ENCODE measurements at places on chromosomes 12 and 14.

- DNase-seq: no peak
Measured at GRCh38 chr12:113892556-113892955, 73.6 kb downstream of the RBM19 start.

DNA sequence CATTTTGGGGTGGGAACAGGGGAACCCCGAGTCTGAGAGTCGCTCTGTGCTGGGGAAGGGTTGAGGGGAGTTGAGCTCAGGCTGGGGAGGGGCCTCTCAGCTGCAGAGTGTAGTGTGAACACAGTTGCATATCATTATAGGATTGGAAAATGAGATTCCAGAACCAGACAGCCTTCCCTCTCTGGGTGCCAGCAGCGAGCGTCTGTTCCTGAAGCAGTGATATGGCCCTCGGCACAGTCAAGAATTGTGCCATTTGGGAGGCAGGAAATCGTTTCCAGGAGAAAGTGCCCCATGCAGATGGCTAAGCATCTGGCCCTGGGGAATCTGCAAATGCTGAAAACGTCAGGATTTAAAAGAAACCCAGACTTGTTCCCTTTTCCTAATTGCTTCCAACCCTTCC, 70.4 kb upstream of the SFSWAP start:
- no peak for DNase-seq

DNA sequence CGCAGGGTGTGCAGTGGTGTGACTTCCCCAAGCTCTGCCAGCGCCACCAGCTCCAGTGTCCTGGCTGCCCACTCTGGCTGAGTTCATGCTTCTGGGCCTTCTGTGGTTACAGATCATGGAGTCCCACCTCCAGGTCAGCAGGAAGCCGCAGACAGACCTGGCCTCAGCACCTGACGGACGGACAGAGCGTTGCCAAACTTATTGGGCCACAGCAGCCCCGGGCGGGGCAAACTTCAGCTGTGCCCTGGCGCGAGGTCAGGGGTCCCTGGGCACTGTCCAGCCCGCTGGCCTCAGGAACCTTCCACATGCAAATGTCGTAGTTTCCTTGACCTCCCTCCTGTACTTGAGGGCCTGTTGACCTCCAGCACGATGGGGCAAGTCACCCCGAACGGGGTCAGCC, 11.2 kb downstream of the GPR132 start:
- DNase-seq: no peak

DNA sequence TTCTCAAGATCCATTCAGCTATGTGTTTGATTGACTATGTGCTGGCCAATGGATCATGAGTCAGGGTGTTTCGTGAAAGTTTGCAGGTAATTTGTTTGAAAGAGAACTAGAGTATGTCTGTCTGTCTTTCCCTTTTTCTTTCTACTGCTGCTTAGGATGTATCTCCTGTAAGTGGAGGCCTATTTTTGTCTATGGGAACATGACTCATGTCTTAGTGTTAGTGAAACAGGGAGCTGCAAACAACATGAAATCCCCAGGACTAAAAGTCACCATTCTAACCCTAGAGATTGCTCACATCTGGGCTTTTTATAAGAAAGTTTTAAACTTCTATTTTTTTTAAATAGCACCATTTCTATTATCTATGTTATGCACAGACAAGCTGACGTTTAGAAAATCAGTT, 333.0 kb downstream of the CCER1 start:
- DNase-seq: no peak

DNA sequence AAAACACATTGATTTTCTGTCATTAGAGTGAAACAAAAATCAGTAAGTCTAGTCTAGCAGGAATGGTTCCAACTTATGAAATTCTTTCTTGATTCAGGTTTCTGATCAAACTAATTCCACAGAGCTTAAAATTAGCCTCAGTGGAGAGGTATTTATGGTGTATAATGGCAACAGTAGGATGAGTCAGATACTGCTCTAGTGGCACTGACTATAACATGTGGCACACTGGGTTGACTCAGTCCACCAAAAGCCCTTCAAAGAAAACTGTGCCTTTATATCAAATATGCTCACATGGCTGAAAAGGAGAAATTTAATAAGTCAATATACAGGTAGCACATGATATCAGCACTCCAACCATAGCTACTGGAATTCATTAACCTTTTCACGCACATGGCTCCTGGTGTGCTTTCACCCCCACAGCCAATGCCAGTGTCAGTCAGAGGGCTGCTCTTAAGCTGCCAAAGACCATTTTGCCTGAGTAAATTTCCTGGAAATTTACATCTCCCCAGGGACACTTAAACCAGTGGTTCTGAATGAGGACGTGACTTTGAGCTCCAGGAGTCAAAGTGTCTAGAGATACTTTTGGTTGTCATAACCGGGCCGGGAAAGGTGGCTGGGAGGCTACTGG, 21.7 kb upstream of the CATSPERB start:
- no peak for DNase-seq

DNA sequence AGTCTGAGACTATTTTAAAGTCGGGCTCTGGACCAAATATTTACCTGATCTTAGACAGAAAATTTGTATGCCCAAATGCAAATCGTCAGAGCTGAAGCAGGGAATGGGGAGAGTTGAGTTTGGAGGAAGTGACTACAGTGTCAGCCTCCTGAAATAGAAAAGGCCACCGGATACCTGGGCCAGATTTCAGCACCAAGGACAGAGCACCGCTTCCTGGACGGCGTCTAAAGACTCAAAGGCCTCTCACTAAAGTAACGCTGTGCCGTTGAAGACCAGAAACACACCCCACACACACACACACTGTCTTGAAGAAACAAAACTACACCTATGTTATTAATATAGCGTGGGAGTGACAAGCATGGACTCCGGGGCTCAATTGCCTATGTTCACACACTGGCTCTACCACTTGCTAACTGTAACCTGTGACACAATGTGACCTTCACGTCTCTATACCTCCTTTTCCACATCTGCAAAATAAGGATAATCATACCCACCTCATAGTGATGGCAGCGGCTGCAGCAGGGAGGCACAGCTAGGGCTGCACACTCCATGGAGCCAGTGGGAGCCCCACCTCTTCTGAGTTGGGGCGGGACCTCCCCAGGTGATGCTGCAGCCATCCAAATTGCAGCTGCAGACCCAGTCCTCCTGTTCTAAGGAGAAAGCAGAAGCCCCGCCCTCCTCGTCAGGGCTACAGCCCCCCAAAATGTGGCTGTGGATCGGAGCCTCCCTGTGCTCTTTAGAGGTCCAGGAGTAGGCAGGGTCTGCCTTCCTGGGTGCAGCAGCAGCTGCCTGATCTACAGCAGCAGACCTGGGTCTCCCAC, 35.6 kb downstream of the KRT76 start:
- no peak for DNase-seq

DNA sequence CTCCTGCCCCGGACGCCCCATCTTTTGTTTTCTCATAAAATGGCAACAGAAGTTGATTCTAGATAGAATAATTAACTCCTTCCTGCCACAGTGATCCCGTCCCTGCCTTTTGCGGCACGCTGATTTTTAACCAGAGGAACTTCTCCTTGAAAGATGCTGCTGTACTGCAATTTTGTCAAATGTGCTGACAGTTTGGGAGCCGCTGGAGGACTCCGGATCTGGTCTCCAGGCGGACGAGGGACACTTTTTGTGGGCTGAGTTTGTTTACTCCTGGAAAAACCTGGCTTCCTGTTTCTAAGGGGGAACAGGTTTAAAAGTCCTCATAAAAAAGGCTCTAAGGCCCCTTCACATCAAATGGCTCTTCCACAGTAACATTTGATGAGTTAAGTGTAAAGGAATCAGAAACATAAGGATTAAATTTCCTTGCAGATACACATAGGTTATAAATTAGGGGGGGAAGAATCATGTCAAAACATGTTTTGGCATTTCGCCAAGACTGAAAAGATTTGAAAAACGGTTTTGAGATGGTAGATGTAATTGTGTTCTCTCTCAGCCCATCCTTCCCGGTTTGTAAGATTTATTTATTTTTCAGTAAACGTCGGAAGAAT, 15.5 kb downstream of the FZD10 start:
- DNase-seq: no peak

DNA sequence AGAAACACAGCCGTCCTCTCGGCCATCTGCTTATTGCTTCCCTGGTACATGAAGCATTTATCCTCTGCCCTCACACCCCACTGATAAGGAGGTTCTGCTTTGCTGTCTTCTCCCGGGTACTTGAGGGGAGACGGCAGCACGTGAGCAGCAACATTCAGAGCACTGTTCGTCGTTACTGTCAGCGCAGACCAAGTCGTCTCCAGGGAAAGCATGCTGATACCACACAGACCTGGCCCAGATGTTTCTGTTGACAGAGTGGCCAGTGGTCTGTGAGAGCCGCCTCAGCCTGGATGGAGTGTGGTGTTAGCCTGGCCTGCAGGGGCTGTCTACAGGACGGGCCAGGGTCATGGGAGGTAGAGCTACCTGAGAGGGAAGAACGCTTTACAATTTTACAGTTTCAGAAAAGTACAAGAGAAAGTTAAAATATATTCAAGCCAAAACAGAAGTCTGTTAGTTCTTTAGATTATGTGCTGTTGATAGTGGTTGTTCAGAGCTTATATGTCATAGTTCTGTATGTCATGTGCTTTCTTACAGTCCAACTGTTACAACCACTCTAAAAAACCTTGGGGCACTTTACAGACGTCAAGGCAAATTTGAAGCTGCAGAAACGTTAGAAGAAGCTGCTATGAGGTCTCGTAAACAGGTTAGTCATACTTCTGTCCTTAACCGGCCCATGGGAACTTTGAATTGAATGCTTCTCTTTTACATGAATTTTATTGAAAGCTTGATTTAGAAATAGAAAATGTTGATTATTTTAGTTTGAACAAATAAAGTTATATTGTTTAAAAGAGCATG, 38.2 kb downstream of the XRCC3 start:
- no peak for DNase-seq

- DNase-seq: no peak
Measured at GRCh38 chr14:65972346-65972870, 513.8 kb upstream of the CCDC196 start.

GRCh38 chr12:89923091-89923490, 214.5 kb upstream of the ATP2B1 start:
- no peak for DNase-seq

GRCh38 chr14:105430565-105430964, 10.9 kb downstream of the MTA1 start:
- DNase-seq: no peak

DNA sequence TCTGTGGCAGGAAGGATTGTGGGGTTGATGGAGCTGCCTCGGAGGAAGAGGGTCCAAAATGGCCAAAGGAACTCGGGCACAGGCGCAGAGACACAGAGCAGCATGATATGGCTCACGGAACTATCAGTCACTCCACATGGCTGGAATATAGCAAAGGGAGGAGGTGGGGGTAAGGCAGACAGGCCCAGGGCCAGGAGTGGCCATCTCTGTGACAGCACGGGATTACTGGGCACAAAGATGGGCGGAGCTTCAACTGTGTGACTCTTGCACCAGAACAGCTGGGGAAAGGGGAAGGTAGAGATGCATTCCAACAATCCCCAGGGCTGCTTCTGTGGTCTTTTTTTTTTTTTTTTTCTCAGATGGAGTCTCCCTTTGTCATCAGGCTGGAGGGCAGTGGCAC, 24.8 kb upstream of the EML1 start:
- DNase-seq: no peak

Data from right atrium auricular region (tissue), 2 donors.